ENCODE measurements at places on chromosomes 16 and 17. TPM values are rescaled to one million over a fixed set of nuclear protein-coding genes. Genes with fewer than 3 reads are reported as not detected.

DNA sequence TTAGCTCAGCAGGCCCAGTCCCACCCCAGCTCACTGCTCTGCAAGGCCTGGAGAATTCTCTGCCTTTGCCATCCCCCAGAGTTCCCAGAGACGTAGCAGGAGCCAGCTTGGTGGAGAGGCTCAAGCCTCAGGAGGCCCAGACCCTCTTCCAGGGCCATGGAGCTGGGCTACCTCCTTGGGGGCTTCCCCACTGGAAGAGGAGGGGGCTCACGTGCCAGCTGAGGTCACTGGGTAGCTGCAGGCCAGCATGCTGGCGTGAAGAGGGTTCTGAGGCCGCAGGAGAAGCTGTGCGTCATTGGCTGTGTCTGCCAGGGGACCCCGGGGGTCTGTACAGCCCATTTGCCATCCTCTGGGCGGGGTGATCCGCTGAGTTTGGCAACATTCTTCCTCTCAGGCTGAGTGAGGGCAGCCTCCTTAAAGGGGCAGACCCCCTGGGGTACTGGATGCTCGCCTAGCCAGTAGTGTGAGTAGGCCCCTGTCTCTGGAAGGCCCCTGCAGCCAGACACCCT lies 131.6 kb downstream of the RAB11FIP4 start:
- DNase-seq = no peak

GRCh38 chr17:75238020-75238580 lies 23.3 kb downstream of the GGA3 start:
- DNase-seq = no peak

GRCh38 chr17:58291246-58291645 lies 10.5 kb upstream of the MPO start:
- no peak for DNase-seq

DNA sequence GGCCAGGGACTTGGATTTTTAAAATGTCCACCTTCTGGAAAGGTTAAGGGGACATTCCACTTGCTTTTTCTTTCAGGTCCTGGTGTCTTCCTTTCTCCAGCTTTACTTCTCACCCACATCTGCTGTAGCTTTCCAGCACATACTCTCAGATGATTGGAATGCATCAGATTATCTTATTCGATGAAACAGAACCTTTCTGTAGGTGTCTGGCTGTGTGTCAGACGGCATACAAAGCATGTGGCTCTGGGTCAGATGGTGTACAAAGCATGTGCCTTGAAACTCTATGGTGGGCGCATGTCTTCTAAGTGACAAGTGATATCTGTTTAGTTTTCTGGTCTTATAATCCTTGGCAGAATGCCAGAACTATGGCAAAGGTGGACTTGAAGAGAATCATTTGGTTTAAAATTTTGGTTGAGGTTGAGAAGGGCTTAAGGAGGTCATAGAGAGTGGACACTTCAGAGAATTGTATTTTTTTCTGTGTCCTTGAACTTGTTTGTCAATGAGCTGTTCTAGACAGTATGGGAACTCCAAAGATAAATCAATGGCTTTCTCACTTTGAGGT lies 125.3 kb downstream of the FTO start:
- DNase-seq = no peak

- DNase-seq = no peak
These were observed 9.3 kb upstream of the ZC3H18 start for GRCh38 chr16:88560714-88561484.

GRCh38 chr17:27666831-27667560 lies 36.0 kb downstream of the LGALS9 start:
- DNase-seq = no peak

DNA sequence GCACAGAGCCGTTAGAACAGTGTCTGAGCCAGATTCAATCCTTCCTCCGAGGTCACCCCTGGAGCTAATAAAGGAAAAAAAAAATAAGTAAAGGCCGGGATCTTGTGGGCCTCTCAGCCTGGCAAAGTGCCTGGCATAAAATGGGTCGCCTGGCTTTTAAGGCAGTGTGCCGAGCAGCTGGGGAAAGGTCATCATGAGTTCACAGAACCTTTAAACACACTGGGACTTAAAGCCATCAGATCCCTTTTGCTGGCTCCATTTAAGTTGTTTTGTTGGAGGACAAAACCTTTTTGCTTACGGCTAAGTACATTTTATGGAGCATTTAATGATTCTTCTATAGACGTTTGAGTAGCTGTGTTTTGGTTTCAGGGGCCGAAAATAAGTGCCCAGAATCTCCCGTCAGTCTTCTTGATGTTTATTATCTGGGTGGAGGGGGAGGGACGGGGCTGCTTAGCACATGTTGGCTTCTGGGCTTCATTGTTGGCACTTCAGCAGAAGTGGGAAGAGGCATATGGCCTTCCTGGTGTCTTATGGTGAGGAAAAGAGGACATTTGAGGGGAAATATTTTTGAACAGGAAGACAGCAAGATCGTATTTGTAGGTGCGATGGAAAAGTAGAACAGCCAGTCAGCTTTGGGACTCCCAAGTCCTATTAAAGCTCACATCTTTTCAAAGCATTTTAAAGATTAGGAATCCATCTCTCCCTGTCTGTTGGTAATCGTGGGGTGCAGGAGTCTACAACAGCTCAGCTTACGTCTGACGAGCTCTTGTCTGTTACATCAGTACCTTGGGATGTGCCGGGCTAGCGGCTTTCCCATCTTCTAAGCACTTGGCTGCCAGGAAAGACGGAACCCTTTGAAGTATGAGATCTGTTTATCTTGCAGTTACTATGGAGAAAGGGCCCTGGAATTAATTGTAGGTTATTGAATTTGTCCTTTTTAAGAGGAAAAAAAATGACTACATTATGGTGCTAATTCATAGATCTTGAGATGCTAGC lies 31.1 kb downstream of the RBFOX1 start:
- DNase-seq = no peak

DNA sequence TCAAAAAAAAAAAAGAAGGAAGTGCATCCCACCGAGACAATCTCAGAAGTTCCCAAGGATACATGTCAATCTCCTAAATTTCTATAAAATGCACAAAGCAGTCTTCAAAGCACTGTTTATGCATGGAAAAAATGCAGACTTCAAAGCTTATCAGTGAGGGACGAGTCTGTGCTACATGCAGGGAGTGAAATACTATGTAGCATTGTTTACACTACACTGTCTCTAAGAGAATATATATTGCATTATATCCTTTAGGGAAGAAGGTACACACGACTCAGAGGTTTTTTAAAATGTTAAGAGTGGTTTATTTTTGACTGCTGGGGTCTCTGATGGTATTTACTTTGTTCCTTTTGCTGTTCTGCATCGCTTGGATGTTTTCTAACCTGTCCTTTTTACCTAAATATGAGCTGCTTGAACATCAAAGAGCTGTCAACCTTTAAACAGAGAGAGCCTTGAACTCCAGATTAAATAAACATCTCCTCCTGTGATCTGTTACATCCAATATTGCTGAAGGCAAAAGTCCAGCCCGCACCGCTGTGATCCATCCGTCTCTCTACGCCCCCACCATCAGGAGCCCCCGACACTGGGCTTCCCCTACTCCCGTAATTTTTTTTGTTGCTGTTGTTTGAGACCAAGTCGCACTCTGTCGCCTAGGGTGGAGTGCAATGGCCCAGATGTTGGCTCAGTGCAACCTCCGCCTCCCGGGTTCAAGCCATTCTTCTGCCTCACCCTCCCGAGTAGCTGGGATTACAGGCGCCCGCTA lies 1.4 kb downstream of the FBXO31 start:
- peak; percentile 37 for DNase-seq

DNA sequence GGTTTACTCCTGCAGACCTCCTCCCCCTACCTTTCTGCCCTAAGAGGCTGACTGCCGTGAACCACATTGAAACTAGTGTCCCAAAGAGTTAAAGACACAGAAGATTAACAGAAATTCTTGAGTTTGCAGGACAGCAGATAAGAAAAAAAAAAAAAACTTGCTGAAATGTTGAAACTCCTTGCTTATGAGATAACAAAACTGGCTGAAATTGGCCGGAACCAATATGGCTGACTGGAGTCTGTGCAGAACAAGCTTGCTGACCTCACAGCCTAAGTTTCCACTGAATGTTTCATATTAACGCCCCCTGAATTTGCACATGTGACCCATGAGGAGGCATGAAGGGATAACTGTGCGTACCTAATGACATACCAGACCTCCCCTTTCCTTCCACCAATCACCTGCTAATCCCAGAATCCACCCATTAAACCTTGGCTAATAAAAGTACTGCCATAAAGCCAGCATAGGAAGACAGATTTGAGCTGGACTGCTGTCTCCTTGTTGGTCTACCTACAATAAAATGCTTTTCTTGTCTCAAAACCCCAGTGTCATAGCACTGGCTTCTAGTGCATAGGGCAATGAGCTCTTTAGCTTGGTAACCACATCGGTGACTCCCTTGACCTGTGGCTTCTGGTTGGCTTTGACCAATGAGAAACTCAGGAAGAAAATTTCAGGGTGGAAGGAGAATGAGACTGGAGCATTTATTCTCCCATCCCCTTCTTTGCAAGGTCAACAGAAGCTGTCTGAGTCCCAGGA lies 80.1 kb downstream of the PMP22 start:
- DNase-seq = no peak

GRCh38 chr16:65125871-65126270 lies 4.0 kb upstream of the CDH11 start:
- no peak for DNase-seq

GRCh38 chr17:74295625-74296547 lies 21.9 kb downstream of the DNAI2 start:
- DNase-seq = no peak

DNA sequence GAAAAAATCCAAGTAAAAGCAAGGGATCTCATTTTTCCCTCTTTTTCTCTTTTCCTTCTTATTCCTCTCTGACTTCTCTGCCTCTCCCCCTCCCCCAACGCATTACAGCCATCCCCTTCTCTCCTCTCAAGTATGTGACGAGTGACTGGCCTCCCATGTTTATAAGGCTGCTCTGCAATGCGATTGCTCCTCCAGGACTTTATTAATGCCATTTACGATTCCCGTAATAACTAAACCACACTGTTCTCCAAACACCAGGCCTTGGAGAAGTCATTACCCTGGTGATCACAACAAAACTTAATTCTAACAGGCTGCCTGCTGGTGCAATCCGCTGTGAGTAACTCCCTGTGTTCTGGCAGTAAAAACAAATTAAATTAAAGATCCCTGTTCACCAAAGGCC lies 88.8 kb downstream of the HS3ST3B1 start:
- no peak for DNase-seq

GRCh38 chr16:27776556-27777225 lies 226.7 kb downstream of the KATNIP start:
- no peak for DNase-seq

DNA sequence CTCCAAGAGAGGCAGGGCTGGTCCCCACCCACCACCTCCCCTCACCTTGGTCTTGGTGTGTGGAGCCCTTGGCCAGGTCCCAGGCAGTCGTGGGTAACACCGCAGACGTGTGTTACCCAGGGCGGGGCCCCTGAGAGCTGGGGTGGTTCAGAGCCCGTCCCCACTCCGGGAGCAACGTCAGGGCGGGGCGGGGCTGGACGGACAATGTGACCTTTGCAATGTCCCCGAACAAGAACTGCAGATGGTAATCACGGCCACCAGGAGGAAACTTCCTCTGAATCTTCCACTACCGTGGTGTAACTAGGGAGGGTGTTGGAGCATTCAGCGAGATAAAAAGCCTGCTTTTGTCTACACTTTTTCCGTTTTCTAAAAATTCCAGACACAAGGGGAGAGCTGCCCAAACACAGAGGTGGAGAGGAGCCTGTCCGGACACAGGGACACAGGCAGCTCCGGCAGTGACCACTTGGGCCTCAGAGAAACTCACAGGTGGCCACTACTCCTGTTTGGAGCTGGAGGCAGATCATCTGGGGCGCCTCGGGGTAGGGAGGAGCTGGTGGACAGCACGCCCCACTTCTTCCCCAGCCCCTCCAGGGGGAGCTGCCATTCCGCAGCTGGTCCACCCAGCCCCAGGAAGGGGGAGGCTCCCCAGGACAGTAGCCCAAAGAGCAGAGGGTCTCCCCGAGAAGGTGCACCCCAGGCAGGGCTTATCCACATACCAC lies 14.2 kb upstream of the SLC38A10 start:
- DNase-seq = no peak

DNA sequence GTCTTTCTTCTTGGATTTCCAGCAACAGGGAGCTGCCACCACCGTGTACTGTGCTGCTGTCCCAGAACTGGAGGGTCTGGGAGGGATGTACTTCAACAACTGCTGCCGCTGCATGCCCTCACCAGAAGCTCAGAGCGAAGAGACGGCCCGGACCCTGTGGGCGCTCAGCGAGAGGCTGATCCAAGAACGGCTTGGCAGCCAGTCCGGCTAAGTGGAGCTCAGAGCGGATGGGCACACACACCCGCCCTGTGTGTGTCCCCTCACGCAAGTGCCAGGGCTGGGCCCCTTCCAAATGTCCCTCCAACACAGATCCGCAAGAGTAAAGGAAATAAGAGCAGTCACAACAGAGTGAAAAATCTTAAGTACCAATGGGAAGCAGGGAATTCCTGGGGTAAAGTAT lies 389.0 kb downstream of the MAF start:
- DNase-seq = no peak

The ACSM2B gene
- not detected for total RNA-seq

The PCGF2 gene
- not detected for total RNA-seq

The NME1 gene
- total RNA-seq = 15.6 TPM

The CES1 gene
- total RNA-seq = 0.22 TPM

The TVP23A gene
- not detected for total RNA-seq

The CCL5 gene
- total RNA-seq = 35.6 TPM

The TBC1D3C gene
- not detected for total RNA-seq

The FZD2 gene
- total RNA-seq = not detected

The LAT gene
- total RNA-seq = 160 TPM
